Esophagus squamous epithelium (tissue), 5 donors: ENCODE measurements at places on chromosomes 7 and 10.

DNA sequence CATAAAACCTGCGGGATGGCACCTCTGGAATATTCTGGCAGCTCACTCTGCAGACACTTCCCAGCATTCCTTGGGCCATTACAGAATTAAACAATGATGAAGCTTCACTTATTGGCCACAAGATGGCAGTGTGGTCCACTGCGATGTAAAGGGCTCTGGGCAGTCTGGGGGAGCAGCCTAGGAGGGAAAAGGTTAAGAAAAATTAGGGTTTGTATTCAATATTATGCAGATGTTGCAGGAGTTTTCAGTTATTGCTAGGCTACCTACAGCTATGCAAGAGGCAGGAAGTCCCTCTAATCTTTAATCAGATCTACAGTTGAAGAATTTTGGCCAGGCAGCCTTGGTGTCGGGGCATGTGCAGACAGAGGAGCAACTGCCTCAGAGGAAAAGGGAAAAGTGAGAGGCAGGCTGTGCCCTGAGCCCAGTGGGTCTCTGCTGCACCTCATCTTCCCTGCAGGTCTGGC lies 233.2 kb upstream of the PRSS1 start:
- no peak for DNase-seq

GRCh38 chr10:3944591-3944990 lies 159.6 kb upstream of the KLF6 start:
- no peak for DNase-seq

GRCh38 chr10:63115732-63116383 lies 17.3 kb upstream of the NRBF2 start:
- no peak for DNase-seq

DNA sequence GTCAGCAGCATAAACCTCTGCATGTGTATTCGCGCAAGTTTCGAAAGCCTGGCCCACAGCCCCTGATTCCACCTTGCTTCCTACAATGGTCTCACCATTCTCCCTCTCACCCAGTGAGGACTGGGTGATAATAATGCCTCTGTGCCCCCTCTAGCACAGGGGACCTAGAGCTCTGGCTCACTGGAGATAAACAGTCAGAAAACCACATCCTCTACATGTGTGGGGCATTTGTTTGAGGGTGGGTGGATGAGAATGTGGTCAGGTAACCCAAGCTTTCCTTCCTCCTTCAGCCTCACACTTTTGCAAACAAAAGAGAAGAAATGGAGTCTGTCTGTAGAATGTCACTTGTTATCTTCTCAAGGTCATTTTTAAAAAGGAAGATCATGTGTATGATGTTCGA lies 373.5 kb downstream of the KCNMA1 start:
- no peak for DNase-seq

GRCh38 chr10:11798845-11799735 lies 24.1 kb upstream of the PROSER2 start:
- DNase-seq, result no peak

DNA sequence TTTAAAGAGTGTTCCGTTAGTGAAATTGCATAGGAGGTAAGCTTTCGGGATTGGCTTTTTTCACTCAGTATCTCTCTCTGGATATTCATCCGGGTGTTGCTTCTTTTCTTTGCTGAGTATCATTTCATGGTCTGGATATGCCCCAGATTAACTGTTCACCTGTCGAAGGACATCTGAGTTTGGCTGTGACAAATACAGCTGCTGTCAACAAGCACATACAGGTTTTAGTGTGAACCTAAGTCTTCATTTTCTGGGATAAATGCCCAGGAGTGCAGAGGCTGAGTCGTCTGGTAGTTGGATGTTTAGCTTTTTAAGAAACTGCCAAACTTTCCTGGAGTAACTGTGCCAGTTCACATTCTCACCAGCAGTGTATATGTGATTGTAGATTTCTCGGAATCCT lies 5.6 kb downstream of the DOCK1 start:
- DNase-seq, result no peak

DNA sequence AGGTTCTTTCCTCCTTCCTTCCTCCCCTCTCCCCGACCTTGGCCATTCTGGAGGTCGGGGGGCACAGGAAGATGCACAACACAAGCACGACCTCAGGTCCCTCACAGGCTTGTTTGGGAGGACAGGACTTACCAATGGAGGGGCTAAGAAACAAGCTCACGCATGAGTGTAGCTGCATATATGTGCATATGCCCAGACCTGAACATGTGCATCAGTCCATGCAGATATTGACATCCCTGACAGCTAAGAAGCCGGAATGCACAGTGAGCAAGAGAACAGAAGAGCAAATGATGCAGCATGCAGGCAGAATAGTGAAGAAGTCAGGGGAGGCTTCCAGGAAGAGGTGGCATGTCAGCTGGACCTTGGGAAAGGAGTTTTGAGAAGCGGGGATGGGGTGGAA lies 28.7 kb downstream of the ADCYAP1R1 start:
- DNase-seq, result no peak

DNA sequence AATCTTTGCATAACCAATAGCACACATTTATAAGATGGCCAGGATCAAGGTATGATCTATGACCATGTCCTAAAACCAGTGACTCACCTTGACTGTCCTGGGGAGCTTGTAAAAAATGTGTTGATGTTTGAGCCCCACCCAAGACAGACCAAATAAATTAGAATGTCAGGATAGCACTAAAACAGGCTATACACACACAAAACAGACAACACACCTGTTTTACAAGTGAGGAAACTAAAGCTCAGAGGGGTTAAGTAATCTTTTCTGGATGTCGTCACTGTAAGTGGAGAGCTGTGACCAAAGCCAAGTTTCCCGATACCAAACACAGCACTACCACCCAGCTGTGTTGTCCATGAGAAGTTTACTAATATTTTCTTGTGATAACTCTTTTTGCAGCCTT lies 84.5 kb downstream of the AVL9 start:
- DNase-seq, result no peak

GRCh38 chr10:95517536-95518454 lies 43.4 kb downstream of the SORBS1 start:
- DNase-seq, result no peak

DNA sequence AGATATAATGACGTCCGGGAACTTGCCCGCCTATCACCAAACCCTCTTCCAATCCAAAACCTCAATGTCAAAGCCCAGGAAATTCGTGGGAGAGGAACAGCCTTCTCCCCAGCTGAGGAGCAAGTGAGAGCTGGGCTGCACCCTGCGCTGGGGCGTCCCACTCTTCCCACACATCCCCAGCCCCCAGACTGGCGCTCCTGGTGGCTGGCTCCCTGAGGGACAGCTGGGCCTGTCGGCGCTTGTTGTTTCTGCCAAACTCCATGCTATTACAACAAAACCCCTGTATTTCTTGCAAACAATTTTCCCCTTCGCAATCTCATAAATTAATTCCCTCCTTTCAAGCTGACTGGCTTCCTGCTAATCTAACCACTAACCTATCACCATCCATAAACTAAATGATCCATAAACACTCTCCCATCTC lies 53.0 kb downstream of the GRID1 start:
- DNase-seq, result no peak
